ENCODE measurements at places on chromosomes 11 and 22.

GRCh38 chr11:120073196-120073595 is 64.7 kb downstream of the TRIM29 start:
- no peak for DNase-seq

- no peak for DNase-seq
These were observed 766 bp upstream of the CAPRIN1 start for GRCh38 chr11:34050581-34051348.

DNA sequence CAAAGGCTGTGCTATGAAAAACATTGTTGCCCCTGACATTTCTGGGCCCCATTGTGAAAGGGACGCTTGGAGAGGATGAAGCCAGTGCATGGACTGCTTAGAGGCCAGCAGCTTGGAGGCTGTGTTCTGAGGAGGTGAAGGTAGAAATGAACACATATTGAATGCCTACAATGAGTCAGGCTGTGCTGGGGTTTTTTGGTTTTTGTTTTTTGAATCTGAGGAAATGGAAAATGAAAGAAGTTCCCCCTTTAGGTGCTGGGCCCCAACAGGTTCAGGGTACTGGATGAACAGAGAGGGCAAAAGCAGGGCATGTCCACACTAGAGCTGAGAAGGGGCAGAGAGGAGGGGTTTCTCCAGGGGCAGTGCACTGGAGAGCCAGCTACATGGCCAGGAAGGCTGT is 166.1 kb upstream of the API5 start:
- no peak for DNase-seq

GRCh38 chr11:14503023-14503422 is 3.4 kb upstream of the COPB1 start:
- DNase-seq, result no peak

DNA sequence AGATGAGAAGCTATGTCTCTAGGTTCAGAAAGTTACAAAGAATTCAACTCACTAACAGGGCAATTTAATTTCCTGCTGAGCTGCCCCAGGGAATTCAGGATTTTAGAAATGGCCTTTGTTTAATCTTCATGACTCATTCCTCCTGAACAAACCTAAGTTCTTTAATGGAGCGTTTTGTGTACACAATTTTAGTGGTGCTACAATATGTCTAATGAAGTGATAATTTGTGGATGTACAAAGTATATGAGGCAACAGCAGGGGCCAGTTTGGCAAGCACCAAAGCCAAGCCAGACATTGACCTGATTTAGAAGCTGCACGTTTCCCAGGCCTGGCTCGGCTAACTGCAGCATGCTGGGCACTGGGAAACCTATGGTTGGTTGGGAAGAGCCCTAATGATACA is 34.4 kb upstream of the HEPHL1 start:
- DNase-seq, result no peak

DNA sequence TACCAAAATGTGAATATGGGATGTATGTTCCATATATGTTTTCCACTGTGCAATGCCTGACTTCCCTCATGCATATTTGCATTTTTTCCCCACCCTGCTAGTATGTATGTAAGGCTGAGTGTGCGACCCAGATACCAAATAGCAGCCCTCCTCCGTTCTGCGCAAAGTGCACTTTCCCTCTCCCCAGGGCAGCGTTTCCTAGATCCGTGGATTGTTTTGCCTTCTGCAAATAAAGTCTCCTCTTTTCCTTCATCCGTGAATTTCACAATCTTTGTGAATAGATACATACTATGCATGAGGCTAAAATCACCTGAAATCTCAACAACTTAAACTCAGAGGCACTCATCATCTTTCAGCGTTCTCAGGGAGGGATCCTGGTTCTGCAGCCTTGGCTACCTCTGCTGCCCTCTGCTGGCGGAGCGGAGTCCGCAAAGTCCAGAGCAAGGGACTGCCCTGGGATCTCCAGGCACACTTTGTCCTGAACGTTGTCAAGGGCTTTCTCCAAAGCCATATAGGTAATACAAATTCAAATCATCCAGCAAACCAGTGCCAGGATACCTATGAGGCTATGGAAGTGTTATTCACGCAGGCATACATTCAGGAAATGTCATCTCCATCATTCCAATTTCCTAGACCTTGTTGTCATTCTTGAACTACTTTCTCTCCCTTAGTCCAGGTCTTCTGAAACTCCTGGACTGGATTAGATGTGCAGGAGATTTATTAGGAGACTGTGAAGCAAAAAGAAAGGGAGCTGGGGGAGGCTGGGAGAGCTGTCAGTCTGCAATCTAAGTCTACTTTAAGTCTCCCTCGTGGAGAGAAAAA is 53.1 kb downstream of the CNTF start:
- DNase-seq, result peak; percentile 65

GRCh38 chr11:74577624-74578396 is 14.6 kb upstream of the POLD3 start:
- DNase-seq, result no peak

DNA sequence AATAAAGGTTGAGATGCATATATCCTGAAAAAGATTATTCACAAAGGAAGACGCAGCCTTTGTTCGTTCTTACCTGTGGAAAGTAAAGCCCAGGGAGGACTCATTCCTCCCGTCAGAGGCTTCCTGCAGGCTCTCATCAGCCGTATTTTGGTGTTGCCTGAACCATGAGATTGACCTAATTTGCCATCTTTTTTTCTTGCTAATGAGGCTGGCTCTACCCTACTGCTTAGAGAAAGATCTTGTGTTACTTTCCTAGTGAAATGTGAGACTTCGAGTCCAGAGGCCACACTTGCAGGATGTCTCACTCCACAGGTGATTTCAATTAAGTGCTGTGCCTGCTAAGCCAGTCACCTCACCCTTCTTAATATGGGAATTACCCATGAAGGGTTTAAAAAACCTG is 269.9 kb downstream of the NTM start:
- DNase-seq, result no peak

DNA sequence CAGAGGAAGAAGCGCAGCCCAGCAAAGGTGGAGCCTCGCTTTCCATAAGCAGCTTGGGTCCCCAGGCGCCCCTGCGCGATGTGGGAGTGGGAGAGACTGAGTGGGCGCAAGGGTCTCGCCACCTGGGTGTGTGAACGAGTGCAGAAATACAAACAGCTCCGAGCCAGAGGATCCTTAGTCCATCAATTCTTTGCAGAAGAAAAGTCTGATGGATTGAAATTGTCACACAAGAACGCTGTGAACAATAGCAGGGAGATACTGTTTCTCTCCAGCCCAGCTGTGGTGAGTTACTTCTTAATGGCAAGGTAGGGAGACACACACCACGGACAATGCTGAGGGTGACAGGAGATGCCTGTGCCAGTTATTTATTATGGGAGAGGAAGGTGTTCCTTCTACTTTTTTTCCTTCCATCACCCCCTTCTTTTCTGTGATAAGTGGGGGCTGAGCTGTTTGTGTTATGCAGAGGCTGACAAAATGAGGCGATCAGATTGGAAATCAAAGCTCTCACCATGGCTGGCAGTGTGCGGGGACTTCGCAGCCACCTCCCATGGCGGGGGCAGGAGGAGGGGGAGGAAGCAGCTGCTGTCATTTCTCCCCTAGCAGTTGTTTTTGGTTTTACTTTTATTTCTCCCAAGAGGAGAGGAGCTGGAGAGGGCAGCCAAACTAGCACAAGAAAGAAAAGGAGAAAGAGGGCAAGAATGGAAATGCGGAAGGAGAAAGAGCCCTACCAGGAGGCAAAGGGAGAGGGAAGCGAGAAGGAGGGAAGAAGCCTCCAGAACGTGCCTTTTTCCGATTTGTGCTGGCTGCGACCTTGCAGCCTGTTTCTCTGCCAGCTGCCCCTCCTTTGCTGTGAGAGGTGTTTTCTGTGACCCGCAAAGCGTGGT is 755.8 kb downstream of the NTM start:
- DNase-seq, result no peak

GRCh38 chr22:47334601-47335000 is 572.2 kb downstream of the TBC1D22A start:
- DNase-seq, result no peak

DNA sequence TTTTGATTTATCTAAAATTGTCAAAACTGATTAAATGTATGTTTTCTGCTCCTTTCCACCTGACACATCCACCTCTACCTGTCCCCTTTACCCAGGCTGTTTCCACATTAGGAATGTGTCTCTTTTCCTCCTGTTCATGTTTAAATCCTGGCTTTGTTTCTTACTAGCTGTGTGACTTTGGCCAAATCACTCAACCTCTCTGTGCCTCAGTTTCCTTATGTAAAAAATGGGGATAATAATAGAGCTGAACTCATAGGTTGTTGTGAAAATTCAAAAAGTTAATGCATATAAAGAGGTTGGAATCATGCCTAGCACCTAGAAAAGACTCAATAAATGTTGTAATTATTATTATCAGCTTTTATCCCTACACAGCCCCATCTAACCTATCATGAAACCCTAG is 136.8 kb downstream of the NXPE2 start:
- DNase-seq, result no peak

GRCh38 chr11:83865636-83866461 is 579.7 kb upstream of the CCDC90B start:
- DNase-seq, result no peak

GRCh38 chr11:95415837-95416304 is 184.9 kb upstream of the SESN3 start:
- DNase-seq, result no peak

- no peak for DNase-seq
These were observed 7.8 kb downstream of the ADAMTS15 start for GRCh38 chr11:130456286-130456685.

GRCh38 chr11:8038393-8038792 is 42.6 kb upstream of the TUB start:
- DNase-seq, result no peak

DNA sequence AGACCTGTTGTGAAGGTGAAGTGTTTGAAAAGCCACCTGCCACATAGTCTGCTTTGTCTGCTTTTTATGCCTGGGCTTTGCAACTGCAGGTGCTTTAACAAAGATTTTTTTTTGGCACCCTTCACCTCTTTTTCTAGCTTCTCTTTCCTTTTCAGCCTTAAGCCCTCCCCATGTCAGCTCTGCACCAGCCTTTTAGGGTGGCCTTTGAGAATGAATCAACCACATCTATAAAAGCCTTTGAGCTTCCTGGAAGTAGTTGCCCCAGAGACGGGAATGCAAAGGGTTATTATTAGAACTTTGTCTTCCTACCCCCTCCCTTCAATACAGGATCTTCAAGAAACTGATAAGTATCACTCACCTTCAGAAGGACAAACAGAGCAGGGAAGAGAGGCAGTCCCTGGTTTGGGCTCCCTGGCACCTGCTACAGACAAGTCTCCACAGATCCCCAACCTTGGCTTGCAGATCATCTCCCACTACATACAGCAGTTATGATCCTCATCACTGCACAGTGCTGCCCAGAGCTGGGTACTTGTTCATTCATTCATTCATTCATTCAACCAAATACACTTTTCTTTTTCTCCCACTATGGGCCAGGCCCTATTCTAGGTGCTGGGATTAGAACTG is 8.0 kb downstream of the PVALB start:
- DNase-seq, result no peak

DNA sequence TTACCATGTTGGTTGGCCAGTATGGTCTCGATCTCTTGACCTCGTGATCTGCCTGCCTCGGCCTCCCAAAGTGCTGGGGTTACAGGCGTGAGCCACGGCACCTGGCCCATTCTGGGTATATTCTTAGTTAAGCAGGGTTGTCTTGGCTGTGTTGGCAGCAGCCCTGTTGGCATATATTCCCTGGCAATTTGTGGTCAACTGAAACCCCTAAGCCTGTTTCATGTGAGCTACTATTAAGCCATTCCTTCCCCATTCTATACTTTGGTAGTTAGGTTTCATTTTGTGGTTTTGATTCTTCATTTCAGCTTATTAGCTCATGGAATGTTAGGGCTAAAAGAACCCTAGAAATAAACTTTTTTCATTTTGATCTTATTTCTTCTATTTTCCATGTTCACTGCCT is 22.2 kb upstream of the IL18BP start:
- DNase-seq, result no peak

GRCh38 chr11:19345848-19346681 is 105.3 kb upstream of the E2F8 start:
- DNase-seq, result no peak

DNA sequence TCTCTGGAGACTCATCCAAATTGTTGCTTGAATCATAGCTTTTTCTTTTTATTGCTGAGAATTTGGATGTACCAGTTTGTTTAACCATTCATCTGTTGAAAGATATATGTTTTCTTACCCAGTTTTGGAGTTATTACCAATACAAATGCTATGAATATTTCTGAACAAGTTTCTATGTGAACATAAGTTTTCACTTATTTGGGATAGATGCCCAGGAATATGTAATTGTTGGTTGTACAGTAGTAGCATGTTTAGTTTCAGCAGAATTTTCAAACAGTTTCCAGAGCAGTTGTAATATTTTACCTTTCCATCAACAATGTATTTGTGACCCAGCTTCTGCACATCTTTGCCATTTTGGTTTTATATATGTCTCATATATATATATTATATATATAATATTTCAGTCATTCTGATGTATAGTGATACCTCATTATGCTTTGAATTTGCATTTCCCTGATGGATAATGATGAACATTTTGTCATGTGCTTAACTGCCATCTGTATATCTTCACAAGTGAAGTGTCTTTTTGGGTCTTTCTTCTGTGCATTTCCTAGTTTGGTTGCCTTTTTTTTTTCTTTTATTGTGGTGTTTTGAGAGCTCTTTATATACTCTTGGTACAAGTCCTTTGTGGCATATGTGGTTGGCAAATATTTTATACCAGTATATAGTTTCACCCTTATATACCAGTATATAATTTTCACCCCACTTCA is 118.8 kb downstream of the LUZP2 start:
- DNase-seq, result no peak

DNA sequence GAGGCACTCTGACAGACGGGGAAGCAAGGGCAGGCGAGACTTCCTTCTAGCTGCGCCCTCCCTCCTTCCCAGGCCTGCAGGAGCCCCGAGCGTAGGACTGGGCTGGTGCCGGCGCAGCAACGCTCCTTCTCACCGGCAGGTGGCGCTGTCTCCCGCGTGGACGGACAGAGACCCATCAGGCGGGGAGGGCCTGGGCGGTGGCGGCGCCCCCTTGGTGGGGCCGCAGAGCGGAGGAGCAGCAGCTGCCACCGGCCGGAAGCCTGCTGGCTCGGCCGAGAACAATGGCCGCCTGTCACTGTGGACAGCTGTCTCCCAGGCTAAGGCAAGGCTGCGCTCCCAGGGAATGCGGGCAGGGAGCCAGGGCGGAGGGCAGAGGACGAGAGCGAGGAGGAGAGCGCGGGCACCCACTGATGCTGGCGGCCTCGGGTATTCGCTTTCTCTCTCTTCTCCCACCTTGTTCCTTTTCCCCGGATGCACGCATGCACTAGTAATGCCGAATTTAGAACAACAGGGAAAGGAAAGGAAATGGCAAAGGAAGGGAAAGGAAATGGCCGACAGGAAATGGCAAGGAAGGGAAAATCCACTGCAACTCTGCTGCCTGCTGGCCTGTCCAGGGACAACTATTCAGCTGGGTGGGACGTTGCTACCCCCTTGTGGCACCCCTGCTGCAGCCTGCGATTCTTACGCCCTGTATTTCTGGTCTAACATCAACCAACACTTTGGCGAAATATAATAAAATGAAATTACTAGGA is 14.4 kb downstream of the PPM1F start:
- peak; percentile 66 for DNase-seq

Measured in activated CD8-positive, alpha-beta memory T cell treated with anti-CD3 and anti-CD28 coated beads for 1 hour (primary cell).